ENCODE measurements at places on chromosomes 16 and 17.

DNA sequence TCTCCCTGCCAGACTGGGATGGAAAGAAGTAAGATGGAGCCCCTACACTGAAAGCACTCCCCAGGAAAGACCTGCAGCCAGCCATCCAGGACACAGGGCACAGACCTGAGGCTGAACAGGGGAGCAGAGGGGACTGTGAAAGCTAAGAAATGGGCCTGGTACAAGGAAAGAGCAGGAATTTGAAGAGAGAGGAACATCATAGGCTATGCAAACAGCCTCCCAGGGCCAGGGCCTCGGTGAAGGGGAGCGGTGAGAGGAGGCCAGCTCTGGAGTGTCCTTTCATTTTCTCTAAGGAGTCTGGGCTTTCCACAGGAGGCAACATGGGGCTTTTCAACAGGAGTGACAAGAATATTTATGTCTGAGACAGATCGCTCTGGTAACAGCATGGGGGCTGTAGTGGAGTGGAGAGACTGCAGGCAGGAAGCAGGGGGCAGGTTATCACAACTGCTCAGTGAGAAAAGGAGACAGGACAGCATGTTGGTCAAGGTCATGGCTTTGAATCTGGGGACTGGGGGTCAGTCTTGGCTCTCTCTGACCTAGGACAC lies 50.1 kb downstream of the TOM1L2 start:
- no peak for DNase-seq

GRCh38 chr17:73643001-73643851 lies 1.0 kb downstream of the SDK2 start:
- DNase-seq = no peak

DNA sequence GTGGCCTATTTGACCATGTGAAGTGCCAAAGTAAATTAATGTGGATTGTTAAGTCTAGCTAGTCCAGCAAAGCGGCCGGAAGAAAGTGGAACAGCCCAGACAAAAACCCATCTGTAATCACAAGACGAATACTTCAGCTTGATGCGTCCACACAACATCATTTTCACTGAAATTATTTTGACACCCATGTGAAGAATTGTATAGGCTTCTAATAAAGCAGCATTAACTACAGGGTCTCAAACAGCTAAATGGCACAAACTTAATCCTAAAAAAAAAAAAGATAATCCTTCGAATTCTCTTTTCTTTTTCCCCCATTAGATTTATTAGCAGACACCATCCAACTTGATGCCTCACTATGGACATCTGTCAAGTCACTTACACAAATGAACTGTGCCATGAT lies 73.8 kb downstream of the TOX3 start:
- DNase-seq = no peak

DNA sequence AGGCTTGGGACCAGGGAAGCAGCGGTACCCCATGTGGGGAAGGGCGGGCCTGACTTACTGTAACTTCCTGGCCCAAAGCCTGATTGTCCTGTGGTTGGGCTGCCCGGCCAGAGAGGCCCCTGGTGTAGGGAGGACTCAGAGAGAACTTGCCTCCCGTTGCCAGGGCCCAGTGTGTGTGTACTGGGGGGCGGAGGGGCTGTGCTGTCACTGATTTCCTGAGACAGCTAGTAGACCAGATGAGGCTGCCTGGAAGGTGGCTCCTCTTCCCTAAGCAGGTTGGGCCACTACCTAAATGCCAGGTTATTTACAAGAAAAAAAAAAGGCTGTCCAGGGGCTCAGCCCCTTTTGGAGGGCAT lies 16.7 kb downstream of the SOCS3 start:
- DNase-seq = no peak

DNA sequence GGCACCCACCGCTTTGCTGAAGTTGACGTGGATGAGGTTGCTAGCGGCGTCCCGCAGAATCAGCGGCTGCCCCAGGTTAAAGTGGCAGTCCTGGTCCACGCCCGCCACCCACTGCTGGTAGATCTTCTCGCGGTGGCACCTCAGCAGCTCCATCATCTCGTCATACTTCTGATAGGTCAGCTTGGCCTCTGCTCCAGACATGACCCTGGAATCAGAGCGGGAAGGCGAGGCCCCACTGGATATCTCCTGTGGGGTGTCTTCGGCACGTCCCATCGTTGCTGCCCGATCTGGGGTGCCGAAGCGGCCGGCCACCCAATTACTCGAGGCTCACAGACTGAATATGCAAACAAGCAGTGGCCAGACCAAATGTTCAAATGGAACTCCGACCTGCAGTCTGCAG lies 16.5 kb downstream of the DNAH17 start:
- no peak for DNase-seq

GRCh38 chr16:75774197-75774596 lies 47.9 kb upstream of the CPHXL start:
- no peak for DNase-seq

GRCh38 chr16:4140652-4141051 lies 24.4 kb upstream of the ADCY9 start:
- no peak for DNase-seq

- DNase-seq = no peak
These were observed 228.6 kb downstream of the ZFHX3 start for GRCh38 chr16:72819345-72819744.

GRCh38 chr16:8961811-8962390 lies 1.8 kb downstream of the USP7 start:
- DNase-seq = no peak

DNA sequence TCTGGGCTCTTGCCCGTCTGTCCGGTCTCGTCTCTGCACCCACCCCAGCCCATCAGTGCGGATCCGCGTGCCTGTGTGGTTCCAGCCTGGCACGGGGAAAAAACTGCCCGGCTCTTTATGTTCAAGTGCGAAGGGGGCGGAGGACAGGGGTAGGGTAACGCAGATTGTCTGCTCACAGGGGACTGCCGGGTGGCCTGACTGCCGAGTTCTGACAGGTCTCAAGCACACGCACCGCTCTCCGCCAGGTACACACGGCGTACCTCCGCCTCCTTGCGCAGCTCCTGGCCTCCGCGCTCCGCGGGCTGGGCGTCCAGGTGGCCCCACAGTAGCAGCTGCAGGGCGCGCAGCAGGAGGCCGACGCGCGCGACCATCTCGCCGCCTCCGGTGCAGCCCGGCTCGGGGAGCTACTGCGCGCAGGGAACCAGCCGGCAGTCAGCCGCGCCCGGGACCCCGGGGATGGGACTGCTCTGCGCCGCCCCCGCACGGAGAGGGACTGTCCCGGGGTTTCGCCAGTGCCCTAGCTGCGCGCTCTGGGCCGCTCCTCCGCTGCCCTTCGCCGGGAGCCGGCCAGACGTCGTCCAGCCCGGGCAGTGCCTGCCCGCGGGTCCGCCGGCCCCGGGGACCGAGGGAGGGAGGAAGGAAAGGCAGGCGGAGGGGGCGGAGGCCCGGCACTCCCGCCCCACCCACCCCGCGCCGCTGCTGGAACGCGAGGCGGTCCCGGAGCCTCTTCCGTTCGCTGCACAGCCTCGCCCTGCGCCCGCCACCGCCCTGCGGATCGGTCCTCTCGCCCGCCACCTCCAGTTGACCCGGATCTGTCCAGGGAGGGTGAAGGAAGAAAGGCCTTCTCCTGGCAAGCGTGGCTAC lies at the start of gene MMP28:
Gene MMP28 (minus strand): TSS at position 635 of the 864 bp plus-strand sequence. CDS start 264 bp downstream, at position 371.
- no peak for DNase-seq
